ENCODE measurements at places on chromosomes 1 and 21.

- DNase-seq: no peak
Observed at GRCh38 chr1:116001739-116002487, 25.6 kb downstream of the SLC22A15 start.

DNA sequence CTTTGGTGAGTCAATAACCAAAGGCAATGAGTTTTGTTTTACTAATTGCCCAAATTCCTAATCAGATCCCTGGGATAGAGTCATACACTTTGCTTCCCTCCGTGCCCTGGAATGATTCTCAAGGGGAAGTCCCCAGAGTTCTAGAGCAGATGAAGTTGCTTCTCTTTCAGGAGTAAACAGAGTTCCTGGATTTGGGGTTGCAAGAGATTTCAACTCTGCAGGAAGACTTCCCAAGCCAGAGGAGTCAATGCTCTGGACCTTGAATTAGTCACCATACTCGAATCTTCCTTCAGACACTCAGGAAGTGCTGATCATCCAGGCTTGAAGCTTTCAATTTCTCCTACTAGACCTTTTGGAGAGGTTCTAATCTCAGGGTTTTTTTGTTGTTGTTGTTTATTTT, 39.6 kb downstream of the FCER1A start:
- DNase-seq: no peak

DNA sequence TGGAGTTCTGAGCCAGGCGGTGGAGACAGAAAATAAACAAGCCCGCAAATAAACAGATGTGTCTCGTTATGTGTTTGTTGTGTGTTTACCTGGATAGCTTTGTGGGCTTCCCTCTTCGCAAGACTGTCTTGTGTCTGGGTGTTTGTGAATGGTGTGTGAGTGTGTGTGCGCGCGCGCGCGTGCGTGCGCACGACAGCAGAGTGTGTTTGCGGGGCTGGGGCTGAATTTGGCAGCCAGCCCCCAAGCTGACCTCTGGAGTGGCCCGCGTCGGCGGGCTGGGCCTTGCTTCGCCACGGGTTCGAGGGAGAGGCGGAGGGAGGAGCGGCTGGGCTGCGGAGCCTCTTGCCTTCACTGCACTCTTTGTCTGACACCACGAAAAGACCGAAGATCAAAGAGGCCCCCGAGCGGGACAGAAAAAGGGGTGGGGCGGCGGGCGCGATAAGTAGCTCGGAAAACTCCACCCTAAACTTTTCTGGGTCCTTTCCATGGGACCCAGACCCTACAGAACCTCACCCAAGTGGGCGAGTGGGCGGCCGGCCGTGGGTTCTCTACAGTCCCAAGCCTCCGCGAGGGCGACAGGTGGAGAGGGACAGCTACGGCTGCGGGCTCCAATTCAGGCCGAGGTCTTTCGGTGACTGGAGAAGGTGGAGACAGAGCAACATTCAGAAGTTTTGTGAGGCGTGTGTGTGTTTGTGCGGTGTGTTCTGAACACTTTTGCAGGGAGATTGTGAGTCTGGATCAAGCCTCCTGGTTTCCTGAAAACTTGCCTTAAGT, 14.5 kb downstream of the PAX7 start:
- no peak for DNase-seq

GRCh38 chr21:45592208-45592619, 50.0 kb upstream of the SLC19A1 start:
- DNase-seq: peak; percentile 12

DNA sequence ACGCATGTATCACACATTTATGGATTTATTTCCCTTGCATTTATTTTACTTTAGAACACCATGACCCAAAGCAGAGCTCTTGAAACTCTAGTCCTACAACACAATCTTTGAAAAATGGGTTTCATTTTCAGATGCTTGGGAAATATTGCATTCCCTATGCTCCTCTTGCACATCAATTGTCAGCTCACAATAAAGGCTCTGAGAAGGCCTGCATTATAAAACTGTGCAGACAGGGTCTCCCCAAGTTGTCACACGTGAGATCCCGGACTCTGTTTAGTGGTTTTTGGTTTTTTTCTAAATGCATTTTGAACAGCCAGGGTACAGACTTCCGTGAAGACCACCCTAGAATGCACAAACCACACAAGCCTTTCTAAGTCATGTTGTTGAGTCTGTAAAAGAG, 9.9 kb upstream of the B3GALT5 start:
- no peak for DNase-seq

DNA sequence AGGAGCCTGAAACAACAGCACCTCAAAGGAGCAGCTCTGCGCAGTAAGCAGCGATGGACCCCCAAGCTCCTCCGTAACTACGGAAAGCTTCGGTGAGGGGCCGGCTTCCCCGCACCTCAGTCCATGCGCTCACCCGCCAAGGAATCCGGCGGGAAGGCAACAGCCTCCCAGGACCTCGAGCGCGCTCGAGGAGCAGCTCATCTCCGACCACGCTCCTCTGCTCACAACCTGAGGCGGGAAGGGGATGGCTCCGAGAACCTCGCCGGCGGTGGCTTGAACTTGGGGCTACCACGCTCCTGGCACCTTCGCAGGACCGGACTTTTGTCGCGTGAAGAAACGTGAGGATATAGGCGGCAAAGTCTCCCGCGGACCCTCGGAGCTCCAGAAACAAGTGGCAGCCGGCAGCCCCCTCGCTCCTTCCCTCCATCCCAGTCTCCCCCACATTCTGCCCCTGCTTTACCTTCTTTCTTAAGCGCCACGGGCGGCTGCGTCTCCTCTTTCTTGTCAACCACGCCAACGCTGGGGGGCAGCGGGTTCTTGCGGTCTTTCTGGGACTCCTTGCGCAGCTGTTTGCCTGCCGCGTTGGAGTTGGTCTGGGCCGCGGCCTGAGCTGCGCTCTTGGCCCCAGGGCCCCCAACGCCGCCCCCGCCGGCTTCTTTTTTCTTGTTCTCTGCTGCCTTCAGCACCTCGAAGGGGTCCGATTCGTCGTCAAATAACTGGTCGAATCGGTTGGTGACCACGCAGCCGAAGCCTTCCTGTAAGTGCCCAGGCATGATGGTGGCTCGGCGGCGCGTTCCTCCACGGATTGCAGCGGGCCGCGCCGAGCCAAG, 459 bp downstream of the SERBP1 start:
- DNase-seq: no peak

GRCh38 chr1:998995-999724, 737 bp downstream of the HES4 start:
- no peak for DNase-seq

- no peak for DNase-seq
Observed at GRCh38 chr21:16087523-16087922, 357.7 kb downstream of the USP25 start.

- DNase-seq: no peak
Observed at GRCh38 chr1:216184126-216184680, 239.0 kb downstream of the USH2A start.

- DNase-seq: peak; percentile 38
Observed at GRCh38 chr1:246930830-246931548, 759 bp downstream of the AHCTF1 start.

DNA sequence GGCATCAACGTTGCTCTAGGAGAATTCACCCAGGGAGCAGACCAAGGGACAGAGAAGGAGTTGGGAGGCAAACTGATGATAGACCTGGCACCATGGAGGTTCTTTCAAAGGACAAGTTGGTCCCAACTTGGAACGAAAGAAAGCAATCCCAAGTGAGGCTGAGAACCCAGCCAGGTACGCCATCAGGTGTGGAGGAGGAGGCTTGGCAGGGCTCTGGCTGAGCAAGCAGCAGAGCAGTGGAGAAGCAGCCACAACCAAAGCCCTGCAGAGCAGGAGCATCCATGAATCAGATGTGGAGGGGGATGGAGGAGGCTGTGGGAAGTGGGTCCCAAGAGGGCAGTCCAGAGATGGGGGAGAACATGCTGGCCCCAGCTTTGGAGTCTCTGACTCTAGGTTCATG, 36.3 kb upstream of the RBM15 start:
- DNase-seq: no peak

- no peak for DNase-seq
Observed at GRCh38 chr1:76480827-76481226, 386.5 kb upstream of the ST6GALNAC5 start.

Measured in effector CD8-positive, alpha-beta T cell (primary cell).